ENCODE measurements at places on chromosomes 3 and 15.

GRCh38 chr3:44232407-44232806 is 9.3 kb upstream of the TOPAZ1 start:
- DNase-seq = no peak

GRCh38 chr3:128083980-128084674 is 31.9 kb downstream of the SEC61A1 start:
- no peak for DNase-seq

GRCh38 chr3:124814620-124815421 is 72.3 kb downstream of the ITGB5 start:
- no peak for DNase-seq

- no peak for DNase-seq
These were observed 40.5 kb downstream of the CMTM7 start for GRCh38 chr3:32432045-32432710.

- no peak for DNase-seq
These were observed 284.5 kb upstream of the ROBO1 start for GRCh38 chr3:80052271-80052670.

DNA sequence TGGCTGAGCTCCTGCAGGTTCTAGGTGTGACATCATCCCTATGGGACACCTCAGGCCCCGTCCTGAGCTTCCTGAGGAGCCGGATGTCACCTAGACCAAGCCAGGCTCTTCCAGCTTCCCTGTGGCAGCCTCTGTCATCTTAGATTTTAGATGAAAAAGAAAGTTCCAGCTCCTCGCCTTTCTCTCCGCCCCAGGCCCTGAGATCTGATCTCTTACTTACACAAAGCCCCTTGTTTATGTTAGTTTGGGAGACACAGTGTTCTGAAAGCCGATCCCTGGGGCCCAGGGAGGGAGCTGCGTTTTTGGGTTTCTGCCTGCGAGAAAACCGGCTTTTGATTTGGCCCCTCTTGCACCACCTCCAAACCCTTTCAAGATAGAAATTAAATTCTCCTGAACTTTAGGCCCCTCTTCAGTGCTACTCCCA is 40.2 kb upstream of the FAM107A start:
- DNase-seq = no peak

- DNase-seq = no peak
These were observed 34.9 kb downstream of the PRKCD start for GRCh38 chr3:53195602-53196574.

GRCh38 chr15:80426316-80426715 is 22.1 kb downstream of the ARNT2 start:
- DNase-seq = no peak

DNA sequence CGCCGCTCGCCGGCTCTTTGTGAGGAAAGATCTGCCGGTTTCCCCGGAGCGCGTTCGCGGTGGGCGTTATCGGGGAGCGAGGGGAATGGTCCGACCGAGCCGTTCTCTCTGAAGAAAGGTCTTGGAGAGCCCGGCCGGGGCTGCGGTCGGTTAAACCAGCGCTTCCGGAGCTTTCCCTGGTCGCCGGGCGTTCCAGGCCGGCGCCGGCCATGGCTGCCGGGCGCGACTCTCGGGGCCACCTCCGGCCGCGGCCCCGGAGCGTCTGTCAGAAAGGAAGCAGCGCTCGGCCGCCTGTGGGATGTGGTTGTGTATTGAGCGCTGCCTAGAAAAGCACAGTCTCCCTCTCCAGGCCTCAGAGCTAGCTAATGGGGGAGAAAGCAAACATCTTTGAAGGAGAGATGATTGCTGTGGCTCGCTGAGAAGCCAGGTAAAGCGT is 731 bp downstream of the FYTTD1 start:
- DNase-seq = no peak

DNA sequence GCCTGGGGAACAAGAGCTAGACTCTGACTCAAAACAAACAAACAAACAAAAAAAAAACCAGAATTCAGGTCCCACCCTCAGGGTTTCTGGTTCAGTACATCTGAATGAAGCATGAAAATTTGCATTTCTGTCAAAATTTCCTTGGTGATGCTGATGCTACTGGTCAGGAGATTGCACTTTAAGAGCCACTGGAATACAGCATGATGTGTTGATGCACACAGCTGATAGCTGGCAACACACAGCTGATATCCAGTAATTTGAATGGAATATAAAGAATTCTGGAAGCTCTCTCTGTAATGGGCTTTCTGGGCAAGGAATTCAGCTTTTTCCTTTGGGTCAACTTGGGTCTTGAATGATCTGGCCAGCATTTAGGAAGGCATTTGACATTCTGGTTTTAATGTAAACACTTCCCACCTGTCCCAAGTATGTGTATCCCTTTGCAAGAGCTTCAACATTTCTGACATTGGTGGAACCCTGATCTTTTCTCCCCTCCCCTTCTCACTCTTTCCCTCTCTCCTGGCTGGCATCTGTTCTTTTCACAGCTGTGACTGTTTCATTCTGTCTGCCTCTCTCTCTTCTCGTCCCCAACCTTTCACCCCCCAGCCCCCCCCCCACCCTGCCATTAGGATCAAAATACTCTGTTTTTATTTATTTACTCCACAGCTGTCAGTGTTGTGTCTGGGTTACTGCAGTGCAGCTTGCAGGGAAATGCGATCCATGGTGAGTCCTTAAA is 189.5 kb downstream of the TPRG1 start:
- DNase-seq = no peak

GRCh38 chr3:47491777-47492176 is 16.0 kb upstream of the SCAP start:
- no peak for DNase-seq

- DNase-seq = no peak
These were observed 255.4 kb upstream of the UBE2E1 start for GRCh38 chr3:23550402-23550801.

DNA sequence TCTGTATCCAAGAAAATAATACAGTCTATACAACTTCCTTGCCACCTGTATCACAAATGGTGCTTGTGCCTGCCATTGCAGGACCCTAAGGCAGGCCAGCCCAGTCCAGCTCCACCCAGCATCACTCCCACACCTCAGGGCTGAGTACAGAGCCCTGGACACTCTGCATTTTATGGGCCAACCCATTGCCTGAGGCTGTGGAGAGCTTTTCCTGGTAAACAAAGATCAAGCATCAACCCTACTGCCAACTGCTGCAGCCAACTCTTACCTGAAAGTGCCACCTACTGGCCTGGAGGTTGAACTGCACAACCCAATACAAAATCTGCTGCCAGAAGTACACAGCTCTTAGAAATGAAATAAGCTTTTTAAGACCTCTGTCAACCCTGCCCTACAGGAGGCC is 1082.2 kb downstream of the NAALADL2 start:
- DNase-seq = no peak

DNA sequence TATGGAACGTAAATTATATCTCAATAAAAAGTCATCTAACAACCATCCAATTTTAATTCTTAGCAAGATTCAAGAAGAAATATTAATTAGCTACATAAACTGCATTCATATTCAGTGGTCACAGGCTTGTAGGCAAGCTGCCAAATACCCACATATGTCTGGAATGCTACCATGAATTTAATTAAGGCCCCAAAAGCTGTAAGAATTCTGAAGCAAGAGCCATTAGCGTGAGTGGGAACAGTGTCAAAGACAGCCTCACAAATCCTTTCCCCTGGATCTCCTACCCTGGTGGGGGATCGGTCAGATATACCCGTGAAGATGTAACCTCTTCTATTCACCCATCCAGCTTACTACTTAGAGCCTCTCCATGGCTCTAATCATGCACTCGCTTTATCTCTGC is 40.0 kb downstream of the ATG7 start:
- DNase-seq = no peak

DNA sequence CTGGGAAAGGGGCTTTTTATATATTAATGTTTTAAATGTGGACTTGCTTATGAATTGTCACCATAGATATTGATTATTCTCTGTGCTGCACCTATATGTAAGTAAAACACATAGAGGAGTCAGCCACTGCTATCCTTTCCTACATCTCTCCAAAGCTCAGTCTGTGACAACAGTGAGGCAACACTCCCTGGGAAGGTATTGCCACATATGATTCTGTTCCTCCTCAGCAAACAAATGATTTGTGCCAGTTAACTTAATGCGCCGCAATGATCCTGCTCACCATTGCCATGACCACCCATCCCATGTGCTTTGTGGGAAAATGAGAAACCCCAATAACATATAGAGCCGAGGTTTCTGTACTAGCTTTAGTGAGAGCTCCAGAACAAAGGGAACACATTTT is 75.1 kb upstream of the FBN1 start:
- DNase-seq = no peak

DNA sequence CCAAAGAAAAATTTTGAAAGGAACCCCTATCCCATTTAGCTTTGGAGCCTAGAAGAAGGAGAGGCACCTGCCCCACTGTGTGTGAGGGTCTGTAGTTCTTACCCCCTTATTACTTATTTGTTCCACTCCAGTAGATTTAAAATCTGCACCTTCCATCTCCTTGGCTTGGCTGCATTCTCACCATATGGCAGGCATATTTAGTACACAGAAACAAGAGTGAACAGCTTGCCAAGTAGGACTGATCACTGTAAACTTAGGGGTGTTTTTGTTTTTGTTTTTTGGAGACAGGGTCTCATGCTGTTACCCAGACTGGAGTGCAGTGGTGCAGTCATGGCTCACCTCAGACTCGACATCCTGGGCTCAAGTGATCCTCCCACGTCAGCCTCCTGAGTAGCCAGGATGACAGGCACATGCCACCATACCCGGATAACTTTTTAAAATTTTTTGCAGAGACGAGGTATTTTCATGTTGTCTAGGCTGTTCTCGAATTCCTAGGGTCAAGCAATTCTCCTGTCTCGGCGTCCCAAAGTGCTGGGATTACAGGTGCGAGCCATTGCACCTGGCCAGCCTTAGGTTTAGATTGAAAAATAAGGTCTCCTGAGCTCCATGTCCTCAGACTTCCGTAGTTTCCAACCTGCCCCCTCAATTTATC is 14.1 kb upstream of the ANXA2 start:
- DNase-seq = no peak

DNA sequence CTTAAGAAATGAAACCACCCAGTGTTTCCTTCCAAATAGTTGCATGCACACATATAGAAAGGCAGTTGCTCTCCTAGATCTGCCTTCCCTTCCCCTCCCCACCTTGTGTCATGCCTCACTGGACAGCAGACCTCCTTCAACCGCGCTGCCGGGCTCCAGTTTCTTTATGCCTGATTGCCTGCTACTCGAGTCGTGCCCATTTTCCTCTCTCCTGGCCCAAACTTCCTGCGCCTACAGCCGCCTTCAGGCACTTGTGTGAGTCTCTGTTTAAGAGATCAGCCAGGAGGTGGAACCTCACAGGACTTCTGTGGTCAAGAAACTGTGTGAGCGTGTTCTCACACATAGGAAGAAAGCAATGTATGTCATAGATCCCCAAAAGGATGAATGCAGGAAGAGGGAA is 8.8 kb upstream of the FAM107A start:
- no peak for DNase-seq

GRCh38 chr3:74149466-74149865 is 465.0 kb downstream of the CNTN3 start:
- DNase-seq = no peak

- DNase-seq = no peak
These were observed 7.3 kb downstream of the FAM131A start for GRCh38 chr3:184344579-184345316.

GRCh38 chr3:37093481-37093880 is 80.9 kb downstream of the LRRFIP2 start:
- no peak for DNase-seq

DNA sequence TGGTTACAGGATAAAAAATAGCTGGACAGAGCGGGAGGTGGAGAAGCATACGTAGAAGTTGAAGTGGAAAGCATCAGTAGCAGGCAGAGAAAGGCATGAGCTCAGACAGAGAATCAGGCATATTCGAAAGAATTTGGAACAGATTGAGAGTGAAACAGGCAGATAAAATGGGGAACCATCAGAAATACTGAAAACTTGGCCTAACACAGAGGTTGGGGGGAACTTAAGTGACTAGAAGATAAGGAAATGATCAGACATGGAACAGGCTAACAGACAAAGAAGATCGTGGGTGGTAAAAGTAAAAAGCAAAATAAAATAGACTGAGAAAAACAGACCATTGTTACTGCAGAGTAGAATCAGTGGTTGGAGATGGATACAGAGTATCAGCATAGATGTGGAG is 32.9 kb downstream of the GTF2E1 start:
- no peak for DNase-seq

GRCh38 chr3:16834214-16834613 is 50.5 kb upstream of the PLCL2 start:
- DNase-seq = no peak

DNA sequence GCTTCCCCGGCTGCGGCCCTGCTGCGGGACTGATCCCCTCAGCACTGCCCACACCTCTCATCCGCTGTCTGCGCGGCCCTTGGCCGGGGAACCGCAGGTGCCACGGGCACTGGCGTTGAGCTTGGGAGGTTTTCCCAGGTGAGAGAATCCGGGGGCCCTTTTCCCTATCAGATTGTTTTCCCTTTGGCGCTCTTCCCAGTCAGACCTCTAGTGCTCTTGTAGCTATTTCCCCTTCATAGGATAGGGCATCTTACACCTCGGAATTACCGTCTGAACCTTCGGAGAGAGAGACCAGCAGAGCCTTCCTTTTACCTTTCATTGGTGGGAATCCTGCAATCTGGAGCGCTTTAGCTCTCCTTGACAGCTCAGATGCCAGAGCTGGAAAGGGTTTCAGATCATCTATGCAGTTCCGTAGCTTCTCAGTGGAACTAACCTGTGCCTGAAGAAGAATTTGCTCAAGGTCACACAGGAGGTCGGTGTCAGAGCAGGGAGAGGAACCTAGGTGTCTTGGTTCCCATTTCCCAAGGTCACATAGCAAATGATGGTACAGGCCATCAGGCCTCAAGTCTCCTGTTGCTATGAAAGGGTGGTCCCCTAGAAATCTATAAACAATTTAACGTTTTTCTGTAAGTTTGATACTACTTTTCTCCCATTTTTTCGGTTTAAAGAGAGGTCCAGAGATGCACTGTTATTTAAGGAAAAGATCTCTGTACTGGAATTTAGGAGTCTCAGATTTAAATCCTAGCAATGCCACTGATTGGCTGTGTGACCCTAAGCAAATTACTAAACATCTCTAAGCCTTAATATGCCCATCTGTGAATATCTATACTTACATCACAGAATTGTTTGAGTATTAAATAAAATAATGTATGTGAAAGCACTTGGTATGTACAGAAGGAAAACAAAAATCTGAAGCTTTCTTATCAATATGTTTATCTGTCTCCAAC is 916 bp downstream of the IDH3A start:
- DNase-seq = no peak

- DNase-seq = no peak
These were observed 36.3 kb upstream of the PLA2G4E start for GRCh38 chr15:42056934-42057798.

Measured in esophagus squamous epithelium (tissue), 5 donors.